ENCODE measurements at places on chromosomes 7 and 10. TPM values are rescaled to one million over a fixed set of nuclear protein-coding genes. Genes with fewer than 3 reads are reported as not detected.

Gene NKX1-2
- not detected for total RNA-seq

Gene RNF133
- total RNA-seq = 0.50 TPM

Gene WEE2
- total RNA-seq = not detected

Gene UCN3
- total RNA-seq = not detected

Gene PGAM2
- 0.26 TPM for total RNA-seq

Gene ANXA8
- not detected for total RNA-seq

Gene PCLO
- total RNA-seq = 0.17 TPM

Gene GLI3
- total RNA-seq = 6.4 TPM

Gene GPR15LG
- not detected for total RNA-seq

Gene CNNM1
- total RNA-seq = 0.66 TPM

Gene AKR1C1
- 72.2 TPM for total RNA-seq

Gene GPER1
- 1.5 TPM for total RNA-seq

Gene CTNNA3
- under 0.01 TPM for total RNA-seq

Gene FOXP2
- 8.4 TPM for total RNA-seq

Gene SPDYE2
- total RNA-seq = not detected

Gene GALNT17
- under 0.01 TPM for total RNA-seq

Gene SMKR1
- total RNA-seq = 0.51 TPM

Gene SKIDA1
- total RNA-seq = 0.51 TPM

Gene NRCAM
- total RNA-seq = 2.1 TPM

Gene TBX20
- total RNA-seq = not detected

Gene GRID2IP
- total RNA-seq = not detected

Gene UFSP1
- total RNA-seq = 4.0 TPM

Gene DRGX
- total RNA-seq = not detected

Gene IMPDH1
- 56.5 TPM for total RNA-seq

Gene TUBB8
- not detected for total RNA-seq

Gene SORBS1
- total RNA-seq = 0.26 TPM

Gene NME8
- total RNA-seq = not detected

Gene ASIC3
- total RNA-seq = 0.17 TPM

Gene CCDC146
- total RNA-seq = 2.8 TPM

Gene PDAP1
- total RNA-seq = 34.7 TPM

Data from fibroblast of lung (primary cell).